ENCODE measurements at places on chromosomes 1 and 21.

DNA sequence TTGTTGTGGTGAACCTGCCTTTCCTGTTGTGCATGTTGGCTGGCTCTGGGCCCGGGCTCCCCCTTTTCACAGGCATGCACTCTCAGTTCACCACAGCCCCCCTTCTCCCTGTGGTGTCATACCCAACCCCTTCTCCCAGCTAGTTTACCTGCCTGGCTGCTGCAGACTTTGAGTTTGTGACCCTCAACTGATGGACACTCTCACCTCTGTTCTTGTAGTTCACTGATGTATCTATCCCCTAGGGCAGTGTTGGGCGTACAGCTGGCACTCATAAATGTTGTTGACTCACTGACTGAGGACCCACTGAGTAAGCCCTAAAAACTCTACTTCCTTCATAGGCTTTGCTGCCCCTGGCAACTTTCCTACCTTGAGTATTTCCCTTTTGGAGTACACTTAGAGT, 54.9 kb downstream of the WDR64 start:
- no peak for DNase-seq

DNA sequence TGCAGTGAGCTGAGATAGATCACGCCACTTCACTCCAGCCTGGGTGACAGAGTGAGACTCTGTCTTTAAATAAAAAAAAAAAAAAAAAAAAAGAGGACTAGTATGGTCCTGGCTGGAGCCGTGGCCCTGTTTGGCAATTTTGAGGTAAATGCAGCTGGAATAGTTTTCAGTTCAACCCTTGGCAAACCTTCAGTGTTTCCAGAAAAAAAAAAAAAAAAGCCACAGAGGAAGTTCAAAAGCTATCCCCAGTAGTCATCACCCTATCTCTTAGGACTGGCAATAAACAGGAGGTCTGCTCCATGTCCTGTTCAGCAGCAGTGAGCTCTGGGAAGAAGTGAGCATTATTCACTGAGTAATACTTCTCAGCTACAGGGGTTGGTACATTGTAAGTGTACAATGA, 56.8 kb upstream of the ERRFI1 start:
- no peak for DNase-seq

DNA sequence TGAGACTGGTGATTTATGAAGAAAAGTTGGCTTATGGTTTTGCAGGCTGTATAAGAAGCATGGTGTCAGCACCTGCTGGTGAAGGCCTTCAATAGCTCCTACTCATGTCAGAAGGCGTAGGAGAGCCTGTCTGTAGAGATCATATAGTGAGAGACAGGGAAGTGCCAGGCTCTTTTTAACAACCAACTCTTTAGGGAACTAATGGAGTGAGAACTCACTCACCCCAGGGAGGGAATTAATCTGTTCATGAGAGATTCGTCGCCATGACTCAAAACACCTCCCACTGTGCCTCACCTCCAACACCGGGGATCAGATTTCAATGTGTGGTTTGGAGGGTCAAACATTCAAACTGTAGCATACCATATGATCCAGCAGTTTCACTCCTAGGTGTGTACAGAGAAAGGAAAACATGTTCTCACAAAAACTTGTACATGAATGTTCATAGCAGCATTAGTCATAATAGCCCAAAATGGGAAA, 72.6 kb downstream of the TTC3 start:
- DNase-seq, result no peak

DNA sequence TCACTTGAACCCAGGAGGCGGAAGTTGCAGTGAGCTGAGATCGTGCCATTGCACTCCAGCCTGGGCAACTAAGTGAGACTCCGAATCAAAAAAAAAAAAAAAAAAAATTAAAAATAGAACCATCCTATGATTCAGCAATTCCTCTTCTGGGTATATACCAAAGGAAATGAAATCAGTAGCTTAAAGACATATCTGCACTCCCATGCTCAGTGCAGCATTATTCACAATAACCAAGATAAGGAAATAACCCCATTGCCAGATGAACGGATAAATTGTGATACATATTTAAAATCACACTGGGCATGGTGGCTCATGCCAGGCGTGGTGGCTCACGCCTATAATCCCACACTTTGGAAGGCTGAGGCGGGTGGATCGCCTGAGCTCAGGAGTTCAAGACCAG, 23.8 kb downstream of the ALDH9A1 start:
- peak; percentile 54 for DNase-seq

GRCh38 chr1:147496571-147497210, 44.6 kb upstream of the BCL9 start:
- DNase-seq, result peak; percentile 49

- DNase-seq, result no peak
These were observed 19.3 kb downstream of the TEX38 start for GRCh38 chr1:46690931-46691421.

DNA sequence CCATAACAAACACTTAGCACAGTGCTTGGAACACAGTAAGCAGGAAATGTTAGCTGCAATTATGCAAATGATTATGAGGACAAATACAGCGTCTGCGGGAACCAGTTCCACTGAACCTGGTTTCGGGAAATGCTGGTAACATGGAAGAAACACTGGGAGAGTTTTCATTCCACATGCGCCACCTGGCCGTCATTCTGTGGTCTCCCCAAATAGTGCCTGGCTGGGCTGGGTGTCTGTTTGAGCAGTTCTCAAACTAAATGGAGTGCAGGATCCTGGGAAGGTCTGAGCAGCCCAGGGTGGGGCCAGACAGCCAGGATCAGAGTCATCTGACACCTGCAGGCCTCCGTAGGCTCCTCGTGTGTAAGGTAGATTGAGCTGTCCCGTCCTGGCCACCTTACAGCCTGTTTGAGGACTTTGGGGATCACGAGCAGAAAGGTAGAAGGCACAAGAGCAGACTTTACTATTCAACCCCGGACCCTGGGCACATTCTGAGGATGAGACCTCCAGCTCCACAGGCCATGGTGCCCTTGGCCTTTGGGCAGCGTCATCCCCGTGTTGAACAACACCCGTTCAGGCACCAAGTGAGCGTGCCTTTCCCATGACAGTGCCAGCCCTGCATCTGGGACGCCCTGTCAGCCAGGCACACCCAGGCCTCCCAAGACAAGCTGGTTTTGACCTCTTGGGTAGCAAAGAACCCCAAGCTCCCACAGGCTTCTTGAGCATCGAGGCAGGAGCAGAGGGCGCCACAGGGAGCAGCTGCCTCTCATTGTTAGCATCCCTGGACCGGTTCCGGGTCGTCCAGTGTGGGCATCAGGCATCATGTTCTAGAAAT, 101.9 kb downstream of the PRDM2 start:
- no peak for DNase-seq

DNA sequence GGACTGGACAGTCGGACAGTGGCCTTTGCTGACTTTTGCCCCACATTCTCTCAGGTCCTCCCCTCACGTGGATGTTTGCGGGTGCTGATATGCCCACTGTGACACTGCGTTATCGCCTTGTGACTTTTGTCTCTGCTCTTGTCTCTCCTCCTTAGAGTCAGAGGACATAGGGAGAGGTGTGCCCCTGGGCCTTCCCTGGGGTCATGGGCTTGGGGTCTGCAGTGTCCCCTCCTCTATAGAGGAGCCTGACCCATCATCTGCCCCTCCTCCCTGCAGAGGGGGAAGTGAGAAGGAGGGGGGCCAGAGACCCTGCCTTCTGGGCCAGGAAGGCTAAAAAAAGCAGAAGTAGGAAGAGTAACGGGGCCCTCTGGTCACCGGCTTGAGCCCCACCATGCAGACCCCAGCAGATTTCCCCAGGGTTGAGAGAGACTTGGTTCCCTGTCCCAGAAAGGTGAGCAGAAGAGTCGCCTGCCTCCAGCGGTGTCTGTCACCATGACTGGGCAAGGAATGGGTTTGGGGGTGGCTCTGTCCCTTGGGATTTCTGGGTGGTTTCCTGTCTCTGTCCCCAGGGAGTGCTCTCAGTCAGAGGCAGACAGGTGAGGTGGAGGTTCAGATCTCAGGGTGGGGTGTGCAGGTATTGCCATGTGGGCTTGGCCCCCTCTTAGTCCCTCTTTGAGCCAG, 13.3 kb downstream of the RPS6KA1 start:
- peak; percentile 64 for DNase-seq

DNA sequence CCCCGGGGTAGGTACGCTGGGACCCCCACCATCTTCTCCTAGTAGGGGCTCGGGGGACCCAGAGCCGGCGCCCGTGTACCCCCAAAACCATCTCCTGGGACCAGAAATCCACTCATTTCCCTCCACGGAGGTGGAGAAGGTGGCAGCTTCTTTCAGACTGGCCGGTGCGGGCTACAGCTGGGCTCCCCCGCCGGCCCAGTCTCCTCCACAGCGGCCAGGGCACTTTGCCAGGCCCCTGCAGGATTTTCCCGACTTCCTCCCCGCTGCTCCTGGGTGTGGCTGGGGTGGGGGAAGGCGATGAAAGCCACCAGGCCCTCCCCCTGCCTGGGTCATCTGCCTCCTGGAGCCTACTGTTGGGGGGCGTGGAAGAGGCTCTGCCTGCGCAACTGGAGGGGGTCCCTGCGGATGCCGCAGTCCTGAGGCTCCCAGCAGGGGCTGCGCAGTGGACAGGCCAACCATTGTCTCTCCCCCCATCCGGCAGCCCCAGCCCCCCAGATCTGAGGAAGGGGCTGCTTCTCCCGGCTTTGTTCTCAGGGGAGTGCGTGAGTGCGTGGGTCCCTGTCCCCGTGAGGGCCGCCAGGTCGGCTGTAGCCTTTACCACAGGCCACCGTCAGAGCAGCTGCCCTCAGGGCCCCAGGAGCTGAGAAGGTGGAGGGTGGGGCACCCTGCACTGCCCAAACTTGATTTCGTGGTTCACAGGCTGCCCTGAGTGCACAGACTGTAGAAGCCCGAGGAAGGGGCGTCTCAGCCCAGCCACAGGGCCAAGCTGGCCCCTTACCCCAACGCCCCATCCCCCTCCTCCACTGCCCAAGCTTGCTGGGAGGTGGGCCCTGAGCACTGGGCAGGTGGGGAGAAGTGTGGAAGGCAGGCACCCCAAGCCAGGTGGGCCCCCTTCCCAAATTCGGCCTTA, 1.3 kb downstream of the AGRN start:
- DNase-seq, result peak; percentile 68

- DNase-seq, result no peak
These were observed 458.0 kb upstream of the DEPDC1 start for GRCh38 chr1:68954841-68955240.

- no peak for DNase-seq
These were observed 107.1 kb upstream of the ERRFI1 start for GRCh38 chr1:8133190-8133589.

GRCh38 chr1:169110689-169111447, 4.4 kb downstream of the ATP1B1 start:
- DNase-seq, result no peak

GRCh38 chr21:37208056-37208721, 58.9 kb downstream of the VPS26C start:
- DNase-seq, result peak; percentile 75

GRCh38 chr1:57013522-57013921, 47.7 kb upstream of the C8B start:
- no peak for DNase-seq

GRCh38 chr1:204602111-204602579, 83.4 kb downstream of the LRRN2 start:
- no peak for DNase-seq
